ENCODE measurements at places on chromosomes 7 and 10.

DNA sequence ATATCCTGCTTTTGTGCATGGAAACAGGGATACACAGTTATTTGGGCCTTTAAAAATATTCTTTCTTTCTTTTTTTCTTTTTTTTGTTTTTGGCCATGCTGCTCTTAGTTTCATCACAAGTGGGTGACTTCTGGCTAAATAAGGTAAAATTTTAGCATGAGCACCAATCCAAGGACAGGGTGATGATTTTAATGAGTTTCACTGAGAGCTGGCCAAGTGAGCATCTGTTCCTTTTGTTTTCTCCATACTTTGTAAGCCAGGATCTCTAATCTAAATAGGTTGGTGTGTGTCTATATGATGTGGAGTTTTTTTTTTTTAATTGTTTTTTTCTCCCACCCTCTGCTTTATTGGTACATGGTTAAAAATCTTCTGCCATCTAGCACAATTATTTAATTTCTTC lies 106.8 kb downstream of the POLL start:
- DNase-seq = no peak

- no peak for DNase-seq
These were observed 1176.0 kb upstream of the AUTS2 start for GRCh38 chr7:68422281-68422680.

DNA sequence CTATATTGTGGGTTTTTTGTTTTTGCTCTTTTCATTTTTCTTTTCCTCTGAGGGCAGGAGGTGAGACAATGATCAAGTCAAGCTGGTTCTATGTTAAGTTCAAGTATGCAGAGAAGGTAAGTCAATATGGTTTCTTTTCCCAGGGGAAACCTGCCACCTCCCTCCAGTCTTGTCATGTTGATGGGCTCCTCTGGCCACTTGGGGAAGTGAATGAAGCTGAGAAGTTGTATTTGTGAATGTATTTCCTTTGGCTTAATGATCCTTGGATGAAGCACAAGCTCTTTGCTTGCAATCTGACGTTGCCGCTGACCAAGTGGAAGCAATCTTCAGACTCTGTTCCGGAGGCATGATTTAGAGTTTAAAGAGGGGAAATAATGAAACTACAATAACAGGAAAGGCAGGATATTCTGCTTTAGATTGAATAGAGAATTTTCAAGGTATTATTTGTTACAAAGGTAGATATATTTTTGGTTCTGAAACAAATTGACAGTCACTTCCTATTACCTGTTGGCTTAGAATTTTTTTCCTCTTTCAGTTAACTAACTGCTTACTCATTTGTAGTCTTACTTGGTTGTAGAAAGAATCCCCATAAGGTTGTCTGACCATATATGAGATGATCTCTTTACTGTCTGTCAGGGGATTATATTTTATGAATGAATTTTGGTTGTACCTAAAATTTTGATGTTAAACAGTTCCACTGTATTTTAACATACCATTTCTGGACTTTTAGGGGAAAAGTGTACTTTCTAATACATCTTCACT lies 369.6 kb downstream of the AUTS2 start:
- DNase-seq = no peak

- no peak for DNase-seq
These were observed 108.8 kb downstream of the ADCY1 start for GRCh38 chr7:45682836-45683555.

DNA sequence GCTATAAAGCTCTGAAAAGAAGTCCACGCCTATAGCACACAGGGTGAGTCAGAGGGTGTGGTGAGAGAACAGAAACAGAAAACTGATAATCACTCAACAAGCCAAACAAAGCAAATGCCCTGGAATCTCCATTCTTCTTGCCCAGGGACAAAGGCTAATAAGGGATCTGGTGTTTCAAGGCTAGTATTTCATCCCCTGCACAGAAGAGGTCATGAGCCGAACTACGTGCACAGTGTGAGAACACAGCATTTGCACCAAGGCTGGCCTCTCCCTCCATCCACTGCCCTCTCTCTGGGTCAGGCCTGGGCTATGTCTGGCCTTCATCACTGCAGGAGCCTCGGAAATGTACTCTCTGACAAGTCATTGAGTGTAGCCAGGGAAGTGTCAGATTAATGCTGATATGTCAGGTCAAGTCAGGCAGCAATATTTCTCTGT lies 42.7 kb downstream of the PRR15 start:
- DNase-seq = no peak

DNA sequence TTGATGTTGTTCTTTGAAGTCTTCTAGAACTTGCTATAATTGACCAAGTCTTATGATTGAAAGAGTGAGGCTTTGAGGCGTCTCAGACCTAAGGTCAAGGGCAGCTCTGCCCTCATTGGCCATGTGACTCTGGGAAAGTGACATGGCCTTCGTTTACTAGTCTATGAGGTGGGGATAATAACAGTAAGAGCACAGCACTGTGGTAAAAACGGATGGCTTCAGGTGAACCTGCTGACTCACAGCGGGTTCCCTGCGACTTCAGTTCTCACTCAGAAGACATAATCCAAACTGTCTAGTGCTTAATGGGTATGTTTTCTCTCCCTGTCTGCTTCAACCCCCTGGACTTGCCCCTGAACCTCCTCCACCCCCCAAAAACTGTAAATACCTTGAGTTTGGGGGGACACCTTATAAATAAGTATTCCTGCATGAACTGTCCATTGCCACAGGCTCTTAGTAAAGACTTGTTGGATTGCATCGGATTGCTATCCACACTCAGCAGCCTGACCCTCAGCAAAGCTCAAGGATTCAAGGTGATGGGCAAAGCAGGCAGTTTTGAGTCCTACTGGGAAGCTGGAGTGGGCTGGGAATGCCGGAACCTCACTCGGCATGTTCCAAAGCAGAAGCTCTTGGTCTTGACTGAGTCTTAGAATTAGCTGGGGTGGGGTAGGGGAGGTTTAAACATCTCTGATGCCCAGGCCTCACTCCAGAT lies 304.6 kb downstream of the KLF6 start:
- no peak for DNase-seq

- no peak for DNase-seq
These were observed 20.3 kb upstream of the HECTD2 start for GRCh38 chr10:91389636-91390512.

- no peak for DNase-seq
These were observed 86.5 kb downstream of the RALA start for GRCh38 chr7:39709768-39710311.

DNA sequence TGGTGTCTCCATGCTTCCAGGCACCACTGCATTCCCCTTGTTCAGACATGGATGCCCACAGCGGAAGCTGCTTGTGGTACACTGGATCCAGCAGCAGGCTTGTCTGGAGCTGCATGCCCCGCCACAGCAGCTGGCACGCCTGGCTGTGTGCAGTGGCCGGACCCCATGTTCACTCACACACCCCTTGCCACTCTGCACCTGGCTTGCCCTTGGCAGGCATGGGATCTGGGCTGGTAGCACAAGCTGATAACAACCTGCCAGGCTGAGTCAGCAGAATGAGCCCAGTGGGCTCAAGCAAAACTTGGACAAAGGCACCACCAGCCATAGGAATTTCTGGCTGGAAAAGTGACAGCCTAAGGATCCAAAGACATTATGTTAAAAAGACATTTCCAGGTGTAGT lies 91.8 kb upstream of the TMEM168 start:
- no peak for DNase-seq

DNA sequence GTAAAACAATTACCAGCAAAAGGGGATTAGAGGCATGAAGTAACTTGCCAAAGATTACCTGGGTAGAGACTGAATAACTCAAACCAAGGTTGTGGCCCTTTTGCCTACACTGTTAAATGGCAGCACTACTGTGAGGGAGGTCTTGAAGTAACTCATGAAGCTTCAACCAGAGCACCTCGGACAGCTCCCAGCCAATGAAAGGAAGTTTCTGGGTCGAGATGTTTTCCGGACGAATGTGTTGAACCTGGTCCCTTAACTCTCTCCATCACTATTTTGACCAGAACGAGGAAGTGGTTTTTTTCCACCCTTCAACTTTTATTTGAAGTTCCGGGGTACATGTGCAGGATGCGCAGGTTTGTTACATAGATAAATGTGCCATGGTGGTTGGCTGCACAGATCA lies 133.6 kb upstream of the PRKCQ start:
- DNase-seq = no peak

- no peak for DNase-seq
These were observed 2.8 kb downstream of the FAM180A start for GRCh38 chr7:135745703-135746312.

DNA sequence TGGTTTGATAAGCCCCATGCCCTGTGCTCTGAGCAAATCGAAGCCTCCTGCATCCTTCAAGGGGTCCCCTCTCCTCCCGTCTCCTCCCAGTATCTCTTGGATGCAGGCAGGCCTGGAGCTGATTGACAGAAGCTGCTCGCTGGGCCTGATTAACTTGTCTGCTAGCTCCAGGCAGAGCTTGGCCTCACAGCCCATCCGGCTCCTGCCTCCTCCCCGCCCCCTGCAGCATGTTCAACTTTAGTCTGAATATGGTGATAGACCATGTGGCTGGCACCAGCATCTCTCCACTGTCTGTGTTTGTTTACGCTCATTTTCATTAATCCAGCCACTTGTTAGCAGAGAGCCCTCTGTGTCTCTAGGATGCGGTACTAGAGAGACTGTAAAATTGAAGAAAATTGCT lies 432.2 kb downstream of the DPP6 start:
- DNase-seq = no peak

GRCh38 chr7:111255576-111255975 lies 164.6 kb downstream of the LRRN3 start:
- no peak for DNase-seq

DNA sequence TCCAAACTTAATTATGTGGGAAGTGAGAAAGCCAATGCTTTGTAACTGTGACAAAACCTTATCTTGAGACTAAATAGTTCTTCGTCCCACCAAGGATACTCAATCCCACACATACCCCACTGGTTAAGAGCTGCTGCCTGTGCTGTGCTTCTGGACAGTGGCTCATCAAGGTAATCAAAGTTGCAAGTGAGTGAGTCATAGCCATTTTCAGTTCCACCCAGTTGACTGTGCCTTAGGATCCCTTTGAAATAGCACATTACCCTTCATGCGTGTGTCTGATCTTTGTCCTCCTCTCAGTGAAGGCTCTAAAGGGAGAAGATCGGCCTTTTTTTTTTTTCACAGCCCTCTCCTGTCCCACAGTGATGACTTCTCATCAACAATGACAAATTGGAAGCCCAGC lies 706.0 kb upstream of the AUTS2 start:
- DNase-seq = no peak

- no peak for DNase-seq
These were observed 158.0 kb downstream of the IPMK start for GRCh38 chr10:58109731-58110130.

DNA sequence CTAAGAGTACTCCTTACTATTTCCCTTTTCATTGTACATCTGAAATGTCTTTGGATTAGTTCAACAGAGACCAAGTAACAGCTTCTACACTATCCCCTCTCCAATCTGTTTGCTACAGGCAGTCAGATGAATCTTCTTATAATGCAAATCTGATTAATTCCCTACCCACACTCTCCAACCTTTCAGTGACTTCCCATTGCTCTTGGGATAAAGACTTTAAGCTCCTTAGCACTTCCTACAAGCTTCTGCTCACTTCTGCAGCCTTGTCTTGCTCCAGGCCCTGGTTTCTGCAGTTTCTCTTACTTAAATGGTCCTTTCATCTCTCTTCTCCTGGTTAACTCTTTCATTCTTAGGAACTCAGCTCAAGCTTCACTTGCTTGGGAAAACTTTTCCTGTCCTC lies 65.2 kb upstream of the FEZF1 start:
- no peak for DNase-seq

DNA sequence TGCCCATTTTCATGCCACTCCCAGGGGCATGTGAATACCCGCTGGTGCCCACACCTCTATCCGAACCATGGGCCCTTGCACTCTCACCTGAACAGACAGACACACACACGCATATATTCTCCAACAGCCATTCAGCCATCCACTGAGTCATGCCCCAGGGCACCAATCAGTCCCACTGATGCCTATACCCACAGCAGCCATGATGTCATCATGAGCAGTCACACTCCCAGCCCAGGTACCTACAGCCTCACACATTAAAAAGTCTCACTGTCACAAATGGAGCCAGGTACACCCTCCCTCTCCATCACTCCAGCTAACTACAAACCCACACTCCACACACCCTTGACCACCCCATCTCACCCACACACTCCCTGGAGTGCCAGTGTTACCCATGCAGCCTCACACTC lies 12.2 kb downstream of the VSIR start:
- no peak for DNase-seq

DNA sequence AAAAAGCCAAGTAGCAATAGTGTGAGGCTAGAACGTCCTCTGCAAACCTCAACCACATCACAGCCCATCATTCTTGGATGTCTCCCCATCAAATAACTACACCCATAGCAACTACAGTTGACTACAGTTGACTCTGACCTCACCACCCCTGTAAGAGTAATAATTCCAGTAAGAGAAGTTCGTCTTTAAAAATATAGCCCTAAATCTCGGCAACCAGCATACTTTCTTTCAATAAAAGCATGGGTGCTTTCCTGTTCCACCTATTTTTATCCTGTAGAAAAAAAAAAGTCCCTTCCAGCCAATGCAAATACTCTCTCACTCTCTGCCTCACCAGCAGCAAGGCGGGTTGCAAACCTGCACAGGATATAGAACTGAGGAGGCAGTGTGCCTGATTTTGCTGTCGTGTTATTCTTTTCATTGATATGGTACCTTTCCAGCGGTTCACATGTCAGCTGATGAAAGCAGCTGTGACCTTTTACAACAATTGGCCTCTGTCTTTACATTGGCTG lies 187.5 kb upstream of the NFE2L3 start:
- no peak for DNase-seq

- no peak for DNase-seq
These were observed 5.4 kb downstream of the PRKCQ start for GRCh38 chr10:6574664-6575176.

DNA sequence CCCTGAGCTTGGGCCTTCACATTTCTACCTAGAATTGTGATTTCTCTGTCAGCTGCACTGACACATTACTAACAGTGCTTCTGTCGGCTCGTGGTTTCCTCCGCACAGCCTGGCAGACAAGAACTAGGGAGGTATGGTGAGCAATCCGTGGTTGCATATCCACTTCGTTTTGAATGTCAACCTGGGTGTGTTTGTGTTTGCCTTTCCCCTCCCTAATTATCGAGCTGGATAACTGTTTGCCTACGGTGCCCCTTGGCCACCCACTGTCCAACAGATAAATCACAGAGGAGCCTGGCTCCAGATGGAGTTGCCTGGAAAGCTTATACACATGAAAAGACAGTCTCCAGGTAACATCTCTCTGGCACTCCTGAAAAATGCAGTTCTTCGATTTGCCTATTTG lies 228.8 kb downstream of the TRIL start:
- DNase-seq = no peak

DNA sequence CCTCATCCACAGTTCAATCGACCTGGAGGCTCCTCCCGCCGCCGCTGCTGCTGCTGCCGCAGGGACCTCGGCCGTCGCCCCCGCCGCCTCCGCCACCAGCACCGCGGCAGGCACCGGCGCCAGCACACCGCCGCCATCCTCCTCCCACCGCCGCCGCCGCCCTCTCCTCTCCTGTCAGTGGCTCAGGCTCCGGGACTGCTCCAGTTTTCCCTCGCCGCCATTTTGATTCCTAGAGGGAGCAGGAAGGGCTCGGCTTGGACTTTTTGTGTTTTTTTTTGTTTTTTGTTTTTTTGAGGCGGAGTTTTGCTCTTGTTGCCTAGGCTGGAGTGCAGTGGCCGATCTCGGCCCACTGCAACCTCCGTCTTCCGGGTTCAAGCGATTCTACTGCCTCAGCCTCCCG lies 3.0 kb upstream of the MCM10 start:
- DNase-seq = peak; percentile 21
